ENCODE measurements at places on chromosomes 2 and 18. TPM values are rescaled to one million over a fixed set of nuclear protein-coding genes. Genes with fewer than 3 reads are reported as not detected.

Gene OR6B2
- total RNA-seq = not detected

Gene SEPTIN2
- 250 TPM for total RNA-seq

Gene CFC1B
- total RNA-seq = not detected

Gene TUBA3D
- total RNA-seq = not detected

Gene MC4R
- 0.45 TPM for total RNA-seq

Gene NDC80
- 43.0 TPM for total RNA-seq

Gene WNT10A
- total RNA-seq = not detected

Gene ZNG1B
- total RNA-seq = 64.3 TPM

Gene SULT6B1
- total RNA-seq = not detected

Gene C2orf66
- not detected for total RNA-seq

Gene CAPG
- 286 TPM for total RNA-seq

Gene CCDC141
- 0.02 TPM for total RNA-seq

Gene RNASEH1
- 21.9 TPM for total RNA-seq

Gene LIMS3
- not detected for total RNA-seq

Gene PROM2
- total RNA-seq = 0.35 TPM

Gene CAVIN2
- 1.9 TPM for total RNA-seq

Gene FBXO48
- total RNA-seq = 0.72 TPM

Gene SPOPL
- total RNA-seq = 6.6 TPM

Gene PRKAG3
- total RNA-seq = not detected

Gene MEP1B
- not detected for total RNA-seq

Gene ADRA2B
- total RNA-seq = not detected

Gene CREG2
- not detected for total RNA-seq

Gene ATG16L1
- 30.6 TPM for total RNA-seq

Gene PLGLB1
- total RNA-seq = 0.87 TPM

Gene IL36A
- not detected for total RNA-seq
